ENCODE measurements at places on chromosomes 2 and 18.

- peak; percentile 78 for DNase-seq
These were observed 5.1 kb downstream of the HNMT start for GRCh38 chr2:137969418-137969765.

DNA sequence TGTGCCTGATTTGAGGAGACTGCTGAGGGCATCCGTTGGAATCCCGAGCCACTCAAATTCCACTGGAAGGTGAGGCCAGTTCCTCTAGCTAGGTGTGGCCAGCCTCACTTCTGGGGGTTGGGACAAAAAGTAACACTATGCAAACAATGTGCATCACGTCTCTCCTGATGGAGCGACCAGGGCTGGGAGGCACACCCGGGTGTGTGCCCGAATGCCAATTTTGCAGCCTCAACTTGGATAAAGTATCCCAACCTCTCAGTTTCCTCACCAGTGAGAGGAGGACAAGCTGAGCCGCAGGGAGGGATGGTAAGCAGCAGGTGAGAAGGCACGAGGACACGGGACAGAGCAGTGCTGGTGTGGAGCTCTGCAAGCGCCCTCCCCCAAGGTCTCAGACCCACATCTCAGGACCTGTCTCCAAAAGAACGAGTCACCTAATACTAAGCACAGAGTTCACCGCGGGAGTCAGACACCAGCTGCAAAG lies 218.3 kb downstream of the HAUS1 start:
- no peak for DNase-seq

GRCh38 chr2:212595036-212595654 lies 56.5 kb upstream of the ERBB4 start:
- no peak for DNase-seq

- DNase-seq: no peak
These were observed 12.5 kb upstream of the PLEKHM3 start for GRCh38 chr2:208037564-208038487.

DNA sequence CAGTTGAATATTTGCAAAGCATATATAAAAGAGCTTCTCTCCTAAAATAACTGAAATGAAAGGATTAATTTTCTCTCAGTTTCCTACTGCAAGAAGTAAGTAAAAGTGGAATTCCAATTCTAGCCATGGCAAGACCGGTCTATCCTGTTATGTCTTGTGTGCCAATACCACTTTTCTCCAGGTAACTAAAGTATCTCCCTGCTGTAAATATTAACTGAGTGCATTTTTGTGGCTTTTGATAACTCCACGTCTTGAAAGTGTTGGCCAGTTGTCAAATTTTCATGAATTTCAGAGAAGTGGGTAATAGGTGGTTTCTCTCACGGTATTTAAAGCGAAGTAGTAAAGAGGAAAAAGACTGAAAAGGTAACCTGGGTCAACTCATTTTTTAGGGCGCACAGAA lies 225.9 kb downstream of the NEDD4L start:
- DNase-seq: no peak

All from NCI-H1092 (cell line).